Lung (tissue), 17 donors: ENCODE measurements at places on chromosomes 4 and X. TPM values are rescaled to one million over a fixed set of nuclear protein-coding genes. Genes with fewer than 3 reads are reported as not detected.

DNA sequence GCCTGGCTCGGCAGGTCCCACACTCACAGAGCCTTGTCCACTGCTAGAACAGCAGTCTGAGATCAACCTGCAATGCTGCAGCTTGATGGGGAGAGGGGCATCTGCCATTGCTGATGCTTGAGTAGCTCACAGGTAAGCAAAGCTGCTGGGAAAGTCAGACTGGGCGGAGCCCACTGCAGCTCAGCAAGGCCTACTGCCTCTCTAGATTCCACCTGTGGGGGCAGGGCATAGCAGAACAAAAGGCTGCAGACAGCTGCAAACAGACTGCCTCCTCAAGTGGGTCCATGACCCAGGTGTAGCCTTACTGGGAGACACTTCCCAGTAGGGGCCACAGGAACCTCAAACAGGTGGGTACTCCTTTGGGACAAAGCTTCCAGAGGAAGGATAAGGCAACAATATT, 110.6 kb upstream of the ADAMTS3 start:
- no peak overlapping the region for H3K27ac ChIP-seq
- DNase-seq, result no peak
- no peaks in the 10 kb centered on the region for H3K27me3 ChIP-seq
- H3K36me3 ChIP-seq, result no peaks in the 10 kb centered on the region
- no peaks in the 10 kb centered on the region for H3K4me1 ChIP-seq

The ART3 gene
- total RNA-seq, result 0.71 TPM

The INTU gene
- 37.0 TPM for total RNA-seq

- DNase-seq, result peak; percentile 93
- H3K27ac ChIP-seq, result no peak overlapping the region
- H3K27me3 ChIP-seq, result no peaks in the 10 kb centered on the region
- no peaks in the 10 kb centered on the region for H3K36me3 ChIP-seq
- no peaks in the 10 kb centered on the region for H3K4me1 ChIP-seq
These were observed 27.5 kb upstream of the PDGFC start for GRCh38 chr4:156999175-156999517.

The DCTD gene
- 72.5 TPM for total RNA-seq

- peaks cover 8% of the 10 kb centered on the region for H3K27me3 ChIP-seq
- no peaks in the 10 kb centered on the region for H3K4me1 ChIP-seq
- no peak overlapping the region for H3K4me3 ChIP-seq
- no peak for DNase-seq
- H3K27ac ChIP-seq, result no peak overlapping the region
- no peaks in the 10 kb centered on the region for H3K36me3 ChIP-seq
These were observed 130.6 kb upstream of the NKX1-1 start for GRCh38 chr4:1536579-1537409.

DNA sequence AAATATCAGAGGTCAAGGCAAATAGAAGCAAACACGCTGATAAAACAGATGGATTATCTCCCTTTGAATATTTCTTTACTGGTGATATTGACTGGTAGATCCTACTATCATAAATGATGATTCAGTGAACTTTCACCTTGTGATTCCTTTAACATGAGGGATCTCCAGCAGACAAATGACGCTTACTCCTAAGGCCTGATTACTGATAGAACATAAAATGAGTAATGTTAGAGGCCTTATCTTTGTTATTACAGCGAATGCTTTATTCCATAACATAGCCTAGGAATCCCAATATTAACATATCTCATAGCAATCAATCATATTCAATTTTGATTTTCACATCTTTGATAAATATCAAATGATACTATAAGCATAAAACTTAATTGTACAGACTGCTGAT, 152.3 kb downstream of the SLC10A7 start:
- DNase-seq, result no peak
- no peaks in the 10 kb centered on the region for H3K27me3 ChIP-seq
- H3K4me1 ChIP-seq, result no peaks in the 10 kb centered on the region
- no peak overlapping the region for H3K4me3 ChIP-seq
- H3K27ac ChIP-seq, result no peak overlapping the region

DNA sequence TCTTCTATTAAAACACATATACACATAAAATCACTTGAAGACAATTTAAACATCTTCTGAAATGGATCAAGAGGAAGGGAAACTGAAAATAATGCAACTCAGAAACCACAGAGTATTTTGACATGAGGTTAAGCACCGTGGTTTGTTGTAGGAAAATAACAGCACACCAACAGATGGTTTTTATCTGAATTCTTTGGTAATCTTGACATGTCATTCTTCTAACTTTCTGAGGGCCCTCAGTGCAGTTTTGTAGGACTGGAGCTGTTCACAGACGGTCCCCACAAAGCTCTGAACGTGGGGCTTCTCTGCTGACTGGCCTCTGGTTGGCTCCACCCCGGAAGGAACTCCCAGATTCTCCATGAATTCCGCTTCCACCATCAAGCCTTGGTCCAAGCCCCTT, 16.0 kb upstream of the TLR8 start:
- H3K27me3 ChIP-seq, result peaks cover 8% of the 10 kb centered on the region
- no peak overlapping the region for H3K27ac ChIP-seq
- H3K4me1 ChIP-seq, result no peaks in the 10 kb centered on the region
- H3K36me3 ChIP-seq, result no peaks in the 10 kb centered on the region
